Urothelium cell line (cell line): ENCODE measurements at places on chromosomes 7 and 10.
A peak's percentile ranks its signal among the peaks of the same experiment; 100 is the strongest.

DNA sequence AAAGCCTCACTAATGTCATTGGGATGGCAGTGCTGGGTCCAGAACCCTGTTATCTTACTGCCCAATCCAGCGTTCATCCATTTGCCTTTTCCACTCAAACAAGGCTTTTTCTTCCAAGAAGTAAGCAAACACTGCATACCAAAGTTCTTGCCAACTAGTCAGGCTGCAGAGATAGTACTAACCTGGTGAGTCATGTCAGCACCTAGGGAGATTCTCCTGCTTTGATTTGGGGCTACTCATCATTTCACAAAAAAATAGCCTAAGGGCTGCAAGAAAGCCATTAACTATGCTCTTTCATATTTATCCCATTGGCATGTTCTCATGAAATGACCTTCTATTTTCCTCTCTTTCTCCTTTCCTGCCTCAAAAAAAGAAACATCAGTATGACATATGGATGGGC is 142.6 kb downstream of the TWIST1 start:
- peak; percentile 46 for DNase-seq

DNA sequence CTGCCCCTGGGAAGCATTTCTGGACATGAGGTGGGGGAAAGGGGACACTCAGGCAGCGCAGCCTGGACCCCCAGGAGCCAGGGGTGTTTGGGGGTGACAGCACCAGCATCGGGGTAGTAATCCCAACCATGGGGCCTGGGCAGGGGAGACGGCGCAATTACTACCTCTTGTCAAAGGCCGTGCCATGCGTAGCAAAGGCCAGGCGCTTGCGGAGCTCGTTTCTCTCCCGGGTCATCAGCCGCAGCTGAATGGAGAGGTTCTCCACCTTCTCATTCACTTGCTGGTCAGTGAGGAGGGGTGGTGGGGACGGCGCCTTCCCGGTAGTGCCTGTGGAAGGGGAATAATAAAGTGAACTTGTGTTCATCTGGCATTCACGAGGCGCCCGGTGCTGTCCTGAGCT is 70.0 kb downstream of the DLG5 start:
- no peak for DNase-seq

- peak; percentile 74 for DNase-seq
Measured at GRCh38 chr7:47453093-47454061, 128.5 kb downstream of the TNS3 start.

- DNase-seq: peak; percentile 38
Measured at GRCh38 chr10:5628451-5629302, 37.7 kb downstream of the ASB13 start.

- DNase-seq: peak; percentile 47
Measured at GRCh38 chr7:12570534-12571461, at the start of gene SCIN. Gene SCIN (plus strand): TSS chr7:12570720. CDS start chr7:12570787, 67 bp downstream.

GRCh38 chr10:102801978-102802377 is 35.2 kb downstream of the CYP17A1 start:
- no peak for DNase-seq

GRCh38 chr7:18552943-18553604 is 57.5 kb downstream of the HDAC9 start:
- DNase-seq: no peak

- no peak for DNase-seq
Measured at GRCh38 chr7:105769901-105770628, 106.3 kb downstream of the ATXN7L1 start.

DNA sequence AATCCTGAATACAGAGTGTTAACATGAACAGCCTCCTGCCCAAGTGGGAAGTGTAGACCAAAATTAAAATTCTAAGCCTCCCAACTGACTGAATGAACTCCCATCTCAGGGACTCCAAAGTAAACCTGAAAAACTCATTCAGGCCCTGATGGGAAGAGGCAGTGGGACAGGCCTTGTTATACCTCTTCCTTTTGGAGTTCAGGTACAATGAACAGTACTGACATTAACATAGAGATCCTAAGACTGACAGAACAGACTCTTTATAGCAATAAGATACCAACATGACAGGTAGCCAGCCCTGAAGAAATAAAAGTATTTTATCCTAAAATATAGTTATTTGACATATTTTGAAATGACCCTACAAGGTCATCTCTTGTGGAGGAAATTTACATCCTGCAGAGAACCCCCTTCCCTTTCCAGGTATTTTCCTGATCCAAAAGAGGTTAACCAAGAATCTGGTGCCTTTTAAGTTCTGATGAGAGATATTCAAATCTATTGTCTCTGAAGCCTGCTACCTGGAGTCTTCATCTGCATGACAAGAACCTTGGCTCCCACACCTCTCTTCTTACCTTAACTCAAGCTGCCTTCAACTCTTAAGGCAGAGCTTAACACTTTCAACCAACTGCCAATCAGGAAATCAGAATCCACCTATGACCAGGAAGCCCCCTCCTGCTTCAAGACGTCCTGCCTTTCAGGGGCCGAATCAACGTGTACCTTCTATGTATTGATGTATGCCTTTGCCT is 103.3 kb upstream of the PFKP start:
- DNase-seq: no peak

- DNase-seq: peak; percentile 95
Measured at GRCh38 chr10:70296406-70296899, 12.6 kb upstream of the NPFFR1 start.

DNA sequence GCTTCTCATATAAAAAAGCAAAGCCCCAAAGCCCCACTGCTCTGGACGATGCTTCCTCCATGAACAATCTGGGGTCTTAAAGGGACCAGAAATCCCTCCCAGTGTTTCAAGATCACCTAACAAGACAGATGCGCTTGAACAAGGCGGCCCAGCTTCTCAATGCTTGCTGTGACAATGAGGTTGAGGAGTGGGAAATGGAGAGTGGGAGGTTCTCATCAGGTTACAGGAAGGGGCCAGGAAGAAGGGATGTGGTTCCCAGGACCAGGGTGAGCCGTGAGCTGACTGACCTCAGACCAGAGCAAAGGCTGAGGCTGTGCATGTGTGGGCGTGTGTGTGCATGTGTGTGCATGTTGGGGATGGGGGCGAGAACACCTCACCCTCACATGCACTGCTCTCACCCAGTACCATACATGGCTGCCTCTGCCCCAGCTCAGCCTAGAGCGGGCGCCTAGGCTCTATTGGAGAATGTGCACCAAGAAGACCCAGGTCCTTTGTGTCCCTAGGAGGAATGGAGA is 220.8 kb upstream of the GPR26 start:
- DNase-seq: no peak

DNA sequence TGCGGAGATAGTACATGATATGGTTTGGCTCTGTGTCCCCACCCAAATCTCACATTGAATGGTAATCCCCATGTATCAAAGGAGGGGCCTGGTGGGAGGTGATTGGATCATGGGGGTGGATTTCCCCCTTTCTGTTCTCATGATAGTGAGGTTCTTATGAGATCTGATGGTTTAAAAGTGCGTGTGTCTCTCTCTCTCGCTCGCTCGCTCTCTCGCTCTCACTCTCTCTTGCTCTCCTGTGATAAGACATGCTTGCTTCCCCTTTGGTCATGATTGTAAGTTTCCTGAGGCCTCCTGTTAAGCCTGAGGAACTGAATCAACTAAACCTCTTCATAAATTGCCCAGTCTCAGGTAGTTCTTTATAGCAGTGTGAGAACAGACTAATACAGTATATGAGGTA is 171.9 kb downstream of the NSUN6 start:
- no peak for DNase-seq

GRCh38 chr10:133058331-133059092 is 29.2 kb upstream of the ADGRA1 start:
- no peak for DNase-seq

GRCh38 chr7:128701062-128701785 is 29.1 kb downstream of the GARIN1A start:
- DNase-seq: no peak

DNA sequence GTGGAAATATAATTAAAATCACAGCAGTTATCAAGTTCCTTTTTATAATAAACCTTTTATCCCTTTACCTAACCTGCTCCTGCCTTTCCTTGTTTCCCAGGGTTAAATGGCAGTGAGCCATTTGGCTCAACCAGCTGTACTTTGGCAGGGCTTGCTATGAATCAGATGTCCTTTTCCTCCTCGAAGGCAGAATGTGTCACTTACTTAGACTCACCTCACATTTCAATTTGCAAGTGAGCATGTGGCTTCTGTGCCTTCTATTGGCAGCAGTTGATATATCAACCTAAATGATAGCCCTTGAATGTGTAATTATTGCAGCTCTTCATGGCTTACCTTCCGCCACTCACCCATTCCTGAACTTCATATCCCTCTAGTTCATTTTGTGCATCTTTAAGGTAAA is 301.7 kb downstream of the CSTF2T start:
- peak; percentile 56 for DNase-seq

GRCh38 chr10:11294831-11295450 is 277.3 kb downstream of the CELF2 start:
- no peak for DNase-seq

DNA sequence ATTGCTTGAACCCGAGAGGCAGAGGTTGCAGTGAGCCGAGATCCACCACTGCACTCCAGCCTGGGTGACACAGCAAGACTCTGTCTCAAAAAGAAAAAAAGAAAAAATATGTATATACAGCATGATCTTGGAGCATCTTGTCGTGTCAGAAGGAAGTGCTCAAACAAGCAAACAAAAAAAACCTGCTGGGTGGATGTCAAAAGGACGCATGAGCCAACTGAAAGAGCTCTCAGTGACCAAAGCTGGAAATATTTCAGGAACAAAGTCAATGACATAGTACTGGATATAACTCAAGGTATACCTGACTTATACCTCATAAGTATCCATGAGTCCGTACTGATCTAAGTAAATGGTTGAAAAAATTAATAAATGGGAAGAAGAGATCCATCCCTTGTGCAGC is 94.6 kb upstream of the ANLN start:
- DNase-seq: no peak

- no peak for DNase-seq
Measured at GRCh38 chr10:127343821-127344220, 147.4 kb upstream of the INSYN2A start.

DNA sequence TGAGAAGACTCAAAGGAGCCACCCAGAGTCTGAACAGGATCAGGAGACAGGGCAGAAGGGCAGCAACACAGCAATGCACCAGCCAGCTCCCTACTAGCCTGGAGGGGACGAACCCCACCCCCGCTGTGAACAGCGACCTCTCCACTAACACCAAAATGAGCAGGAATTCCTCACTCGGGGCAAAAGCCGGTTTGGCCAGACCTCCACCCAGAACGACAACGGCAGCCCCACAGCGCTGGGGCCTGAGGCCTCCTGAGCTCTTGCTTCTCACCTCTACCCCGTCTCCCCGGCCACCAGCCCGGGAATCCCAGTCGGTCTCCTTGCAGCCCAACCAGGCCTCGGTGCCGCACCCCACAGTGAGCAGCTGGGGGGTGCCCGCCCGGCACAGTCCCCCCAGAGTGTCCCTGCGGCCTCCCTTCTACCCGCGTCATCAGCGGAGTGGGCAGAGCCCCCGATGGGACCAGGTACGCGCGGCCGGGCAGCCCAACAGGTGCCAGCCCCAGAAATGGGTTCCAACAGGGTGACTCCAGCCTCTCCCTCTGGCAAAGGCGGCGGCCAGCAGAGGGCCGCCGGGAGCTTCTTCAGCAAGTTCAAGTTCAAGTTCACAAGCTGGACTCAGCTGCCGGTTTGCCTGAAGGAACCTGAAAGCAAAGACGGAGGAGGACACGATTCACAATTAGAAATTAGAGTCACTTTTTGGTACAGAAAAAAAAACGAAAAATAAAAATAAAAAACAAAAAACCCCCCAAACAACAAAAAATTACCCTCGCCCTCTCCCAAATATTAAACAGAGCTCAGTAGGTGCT is 129.0 kb downstream of the MARCHF5 start:
- no peak for DNase-seq

DNA sequence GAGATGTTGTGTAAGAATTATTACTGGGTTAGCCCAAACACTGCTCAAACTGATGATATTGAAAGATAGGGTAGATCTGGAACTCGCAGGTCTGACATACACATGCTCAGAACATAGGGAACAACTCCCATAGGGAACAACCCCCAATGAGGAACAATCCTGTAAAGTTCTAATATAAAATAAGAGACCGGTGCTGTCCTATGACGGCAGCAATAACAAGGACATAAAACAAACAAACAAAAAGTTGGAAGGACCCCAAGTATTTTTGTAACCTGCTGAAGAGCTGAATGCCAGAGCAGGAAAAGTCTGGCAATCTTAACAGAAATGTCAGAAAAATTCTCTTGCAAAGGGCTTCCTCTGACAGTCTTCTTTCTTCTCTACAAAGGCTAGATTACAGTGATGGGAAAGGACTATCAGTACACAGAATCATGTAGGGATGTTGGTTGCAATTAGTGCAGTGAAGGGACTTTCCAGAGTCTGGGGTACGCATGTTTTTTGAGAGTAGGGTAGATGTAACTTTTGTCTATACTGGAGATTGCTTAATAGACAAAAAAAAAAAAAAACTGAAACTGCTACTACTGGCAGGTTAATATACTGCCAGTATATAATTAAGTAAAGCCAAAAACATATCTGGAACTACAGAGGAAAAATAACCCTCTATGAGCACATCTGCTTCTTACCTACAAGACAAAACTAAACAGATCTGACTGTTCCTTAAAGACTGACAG is 35.5 kb downstream of the IDE start:
- DNase-seq: no peak

DNA sequence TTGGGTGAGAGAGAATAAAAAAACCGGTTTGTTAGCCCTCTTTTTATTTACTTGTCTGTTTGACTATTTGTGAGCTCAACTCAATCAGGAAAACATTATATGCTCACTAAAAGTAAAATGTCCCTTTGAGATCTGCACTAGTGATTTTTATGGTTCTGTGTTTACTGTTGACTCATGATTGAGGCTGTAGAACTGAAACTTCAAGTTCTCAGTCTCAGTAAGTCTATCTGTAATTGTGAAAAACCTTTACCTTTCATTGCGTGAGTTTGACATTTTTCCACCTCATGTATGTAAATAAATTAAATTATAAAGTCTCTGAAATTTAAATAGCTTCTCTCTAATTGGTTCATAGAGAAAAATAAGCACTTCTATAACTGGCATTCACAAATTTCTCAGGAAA is 17.0 kb upstream of the CASD1 start:
- DNase-seq: no peak

DNA sequence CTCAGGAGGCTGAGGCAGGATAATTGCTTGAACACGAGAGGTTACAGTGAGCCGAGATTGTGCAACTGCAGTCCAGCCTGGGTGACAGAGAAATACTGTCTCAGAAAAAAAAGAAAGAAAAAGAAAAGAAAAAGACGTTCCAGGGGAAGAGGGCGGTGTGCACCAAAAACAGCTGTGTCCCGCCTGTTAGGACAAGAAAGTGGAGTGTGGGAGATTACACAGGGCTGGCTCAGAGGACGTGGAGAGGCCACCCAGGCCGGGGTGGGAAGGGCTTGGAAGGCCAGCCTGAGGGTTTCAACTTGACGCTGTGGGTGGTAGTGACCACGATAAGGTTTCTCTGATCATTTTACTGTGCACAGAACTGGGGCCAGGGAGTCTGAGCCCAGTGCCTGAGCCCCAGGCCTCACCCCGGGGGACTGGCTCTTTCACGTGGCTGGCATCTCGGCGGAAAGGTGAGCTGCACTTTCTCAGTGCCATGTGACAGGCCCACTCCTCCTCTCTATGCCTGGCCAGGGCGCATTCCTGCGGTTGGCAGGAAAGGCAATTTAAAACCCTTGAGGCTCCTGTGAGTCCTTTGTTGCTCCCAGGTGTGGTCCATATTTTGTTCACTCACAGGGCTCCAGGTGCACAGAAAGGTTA is 13.9 kb downstream of the RHBDD2 start:
- DNase-seq: peak; percentile 70

- DNase-seq: no peak
Measured at GRCh38 chr10:132135053-132135872, 51.5 kb upstream of the DPYSL4 start.
